Stimulated activated CD8-positive, alpha-beta memory T cell treated with anti-CD3 and anti-CD28 coated beads, Interleukin-4, amount 100 ng/mL, for 24 hours (primary cell): ENCODE measurements at places on chromosomes 5 and 9.

DNA sequence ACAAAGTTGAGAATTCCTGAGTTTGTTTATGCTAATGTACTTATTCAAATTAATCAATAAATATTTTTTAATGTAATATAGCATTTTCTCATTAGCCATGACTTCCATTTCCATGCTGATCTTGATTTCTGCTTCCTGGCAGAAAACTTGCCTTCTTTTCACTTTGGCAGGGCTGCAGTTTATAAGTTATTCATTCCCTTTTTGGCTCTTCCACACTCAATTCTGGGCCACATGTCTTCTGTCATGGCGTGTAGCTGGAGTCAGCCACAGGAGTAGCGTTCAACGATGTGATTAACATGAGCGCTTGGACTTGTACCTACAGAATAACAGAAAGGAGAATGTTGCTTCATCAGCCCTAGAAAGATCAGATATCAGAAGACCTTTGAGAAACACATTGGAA lies 172.9 kb downstream of the CFAP90 start:
- DNase-seq, result no peak

- DNase-seq, result no peak
Observed at GRCh38 chr9:110871736-110872135, 166.5 kb downstream of the LPAR1 start.

- peak; percentile 67 for DNase-seq
Observed at GRCh38 chr9:127955294-127956015, 17.8 kb upstream of the DPM2 start.

DNA sequence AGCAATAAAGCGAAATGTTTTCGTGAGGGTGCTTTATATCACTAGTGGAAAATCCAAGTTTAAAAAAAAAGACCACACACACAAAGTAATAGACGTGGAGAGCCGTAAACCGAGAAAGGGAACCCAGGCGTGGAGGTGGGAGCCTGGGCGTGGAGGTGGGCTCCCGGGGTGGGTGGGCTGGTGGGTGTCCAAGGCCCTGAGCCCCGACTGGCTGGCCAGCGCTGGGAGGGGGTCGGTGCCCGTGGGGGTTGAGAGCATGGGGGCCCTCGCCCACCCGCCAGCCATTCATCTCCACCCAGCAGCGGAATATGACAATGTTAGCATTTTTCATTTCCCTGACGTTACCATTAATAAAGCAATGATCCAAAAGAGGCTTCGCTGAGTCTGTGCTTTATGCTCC lies 135.0 kb downstream of the MVB12B start:
- no peak for DNase-seq

GRCh38 chr9:90001747-90002146 lies 396.9 kb downstream of the GADD45G start:
- DNase-seq, result no peak

DNA sequence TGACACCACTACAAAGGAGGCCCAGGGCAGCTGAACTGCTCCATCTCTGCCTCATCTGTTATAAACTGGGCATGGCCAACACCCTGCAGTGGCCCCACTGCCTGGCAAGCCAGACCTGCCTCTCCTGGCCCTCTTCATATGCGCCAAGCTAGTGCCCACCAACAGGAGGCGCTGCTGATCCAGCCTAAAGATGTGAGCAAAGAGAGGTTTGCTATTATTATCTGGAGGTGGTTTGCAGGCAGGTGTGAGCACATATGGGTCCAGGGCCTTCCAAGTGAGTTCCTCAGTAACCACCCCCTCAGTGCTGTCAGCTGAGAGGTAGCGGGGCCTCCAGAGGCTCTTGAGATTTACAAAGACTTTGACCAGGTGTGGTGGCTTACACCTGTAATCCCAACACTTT lies 232.2 kb downstream of the SYK start:
- peak; percentile 65 for DNase-seq

DNA sequence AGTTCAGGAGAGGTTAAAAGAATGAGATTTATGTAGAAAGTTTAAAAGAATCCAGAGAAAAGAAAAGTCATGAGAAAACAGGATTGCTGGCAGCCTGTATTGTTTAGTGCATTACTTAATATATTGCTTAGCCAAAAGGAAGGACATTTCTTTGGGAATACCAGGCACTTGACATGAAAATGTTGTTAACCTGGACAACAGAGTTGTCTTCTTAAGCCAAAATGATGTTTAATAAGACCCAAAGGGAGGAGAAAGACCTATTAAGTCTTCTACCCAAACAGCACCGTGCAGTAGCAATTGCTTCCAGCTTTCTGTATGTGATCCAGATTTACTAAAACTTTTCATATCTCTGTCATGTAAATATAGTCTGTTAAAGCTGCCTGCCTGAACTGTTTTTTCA lies 74.0 kb upstream of the PRLR start:
- no peak for DNase-seq
